ENCODE measurements at places on chromosomes 5 and 9.

GRCh38 chr9:79371301-79371700, 200.5 kb upstream of the TLE4 start:
- DNase-seq, result no peak

DNA sequence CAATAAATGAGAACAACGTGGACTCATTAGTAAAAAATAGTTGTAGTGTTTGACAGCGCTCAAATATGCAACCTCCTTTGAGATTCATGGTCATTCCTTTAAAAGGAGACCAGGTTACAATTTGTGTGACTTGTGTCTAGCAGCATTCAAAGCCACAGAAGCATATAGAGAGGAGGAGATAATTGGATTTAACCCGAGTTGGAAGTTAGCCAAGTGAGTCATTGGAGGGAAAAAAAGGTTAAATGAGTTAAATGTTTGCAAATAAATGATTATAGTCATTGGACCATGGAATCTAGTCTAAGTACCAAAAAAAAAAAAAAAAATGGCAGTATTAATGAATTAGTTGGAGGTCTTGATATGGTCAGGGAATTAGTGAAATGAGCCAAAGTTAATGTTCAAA, 90.9 kb downstream of the ITGA1 start:
- peak; percentile 53 for DNase-seq

- DNase-seq, result no peak
Measured at GRCh38 chr9:17052626-17053025, 82.2 kb upstream of the CNTLN start.

DNA sequence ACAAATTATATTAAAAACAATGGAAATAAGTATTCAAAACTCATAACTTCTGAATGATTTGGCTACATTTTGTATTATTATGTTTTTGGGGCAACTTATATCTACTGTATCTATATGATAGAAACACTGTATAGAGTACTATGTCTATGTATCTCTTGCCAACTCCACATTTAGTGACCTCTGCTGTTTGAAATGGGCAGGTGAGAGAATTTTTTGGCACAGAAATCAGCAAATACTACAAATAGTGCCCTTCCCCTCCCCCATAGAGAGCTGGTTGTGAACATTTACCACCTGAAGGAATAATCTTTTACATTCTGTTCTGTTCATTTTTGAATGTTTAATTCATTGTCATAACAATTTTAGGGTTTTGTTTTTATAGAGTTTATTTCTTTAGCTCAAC, 545.3 kb downstream of the PDE4D start:
- no peak for DNase-seq

DNA sequence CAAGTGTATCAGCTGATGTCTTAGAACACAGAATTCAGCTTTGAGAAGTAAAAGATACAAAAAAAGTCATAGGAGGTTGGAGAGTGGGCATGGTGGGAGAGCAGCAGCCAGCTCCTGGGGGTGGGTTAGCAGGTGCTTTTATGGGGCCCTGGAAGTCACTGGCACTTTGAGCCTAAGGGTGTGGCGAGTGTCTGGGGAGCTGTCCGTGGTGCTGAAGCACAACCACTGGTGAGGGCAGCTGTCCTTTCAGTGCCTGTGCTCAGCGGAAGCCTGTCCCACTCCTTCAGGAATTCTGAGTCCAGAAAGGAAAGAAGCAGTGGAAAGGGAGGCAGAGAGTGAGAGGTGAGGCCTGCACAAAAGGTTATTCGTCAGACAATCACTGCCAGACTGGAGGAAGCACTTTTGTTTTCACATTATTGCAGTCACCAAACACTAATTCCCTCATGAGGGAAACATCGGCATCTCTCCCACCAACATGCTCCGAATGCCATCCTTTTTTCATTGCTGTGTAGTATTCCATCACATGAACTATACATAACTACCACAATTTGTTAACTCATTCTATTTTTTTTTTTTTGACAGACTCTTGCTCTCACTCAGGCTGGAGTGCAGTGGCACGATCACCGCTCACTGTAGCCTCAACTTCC, 59.4 kb upstream of the RAPGEF1 start:
- DNase-seq, result peak; percentile 54

DNA sequence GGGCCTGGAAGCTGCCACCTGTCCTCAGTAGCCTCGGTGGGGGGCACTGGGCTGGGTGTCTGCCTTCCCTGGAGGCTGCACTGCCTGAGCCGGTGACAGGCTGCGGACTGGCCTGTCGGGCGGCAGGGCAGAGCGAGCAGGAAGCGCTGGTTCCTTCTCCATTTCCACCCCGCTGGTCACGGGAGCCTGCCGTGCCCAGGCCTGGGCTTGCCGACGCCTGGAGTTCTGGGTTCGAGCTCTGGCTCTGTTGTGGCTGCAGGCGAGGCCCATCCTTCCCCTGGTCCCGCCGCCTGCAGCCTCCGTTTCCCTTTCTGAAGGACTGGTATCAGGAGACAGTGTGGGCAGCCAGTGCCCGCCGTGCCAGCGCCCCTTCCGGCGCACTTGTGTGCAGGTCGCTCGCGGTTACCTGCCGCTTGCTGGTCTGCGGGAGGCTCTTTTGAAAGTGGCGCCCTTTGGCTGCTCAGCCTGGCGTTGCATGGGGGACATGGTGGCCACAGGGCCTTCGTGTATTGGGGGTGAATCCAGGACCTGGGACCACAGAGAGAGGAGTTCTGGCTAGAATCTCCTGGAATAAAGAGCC, 34.0 kb downstream of the RXRA start:
- no peak for DNase-seq

GRCh38 chr5:40844565-40844964, 3.4 kb downstream of the CARD6 start:
- no peak for DNase-seq

DNA sequence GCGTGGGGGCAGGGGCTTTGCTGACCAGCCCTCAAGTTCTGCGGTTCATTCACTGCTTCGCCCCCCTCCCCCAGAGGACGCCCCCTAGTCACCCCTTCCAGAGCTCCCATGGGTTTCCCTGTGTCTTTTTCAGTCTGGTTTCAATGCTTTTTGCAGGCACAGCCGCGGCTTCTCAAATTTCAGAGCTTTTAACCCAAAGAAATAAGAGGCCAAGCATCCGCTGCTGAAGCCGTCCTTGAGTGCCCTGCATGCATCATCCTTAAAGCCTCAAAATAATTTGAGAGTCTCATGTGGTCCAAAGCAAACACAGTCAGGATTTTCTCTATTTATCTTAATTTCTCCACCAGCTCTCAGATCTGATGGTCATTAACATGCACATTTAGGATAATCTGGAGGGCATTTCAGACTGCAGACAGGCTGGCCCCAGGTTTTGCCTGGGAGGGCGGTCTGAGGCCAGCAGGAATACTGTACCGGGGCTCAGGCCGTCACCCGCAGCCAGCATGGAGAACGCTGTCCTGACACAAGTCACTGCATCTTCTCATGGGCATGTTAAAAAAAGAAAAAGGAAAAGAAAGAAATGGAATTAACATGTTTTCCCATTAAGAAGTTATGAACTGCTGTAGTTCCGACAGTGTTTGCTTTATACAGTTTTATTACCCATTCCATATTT, 420.8 kb upstream of the IRX4 start:
- no peak for DNase-seq

DNA sequence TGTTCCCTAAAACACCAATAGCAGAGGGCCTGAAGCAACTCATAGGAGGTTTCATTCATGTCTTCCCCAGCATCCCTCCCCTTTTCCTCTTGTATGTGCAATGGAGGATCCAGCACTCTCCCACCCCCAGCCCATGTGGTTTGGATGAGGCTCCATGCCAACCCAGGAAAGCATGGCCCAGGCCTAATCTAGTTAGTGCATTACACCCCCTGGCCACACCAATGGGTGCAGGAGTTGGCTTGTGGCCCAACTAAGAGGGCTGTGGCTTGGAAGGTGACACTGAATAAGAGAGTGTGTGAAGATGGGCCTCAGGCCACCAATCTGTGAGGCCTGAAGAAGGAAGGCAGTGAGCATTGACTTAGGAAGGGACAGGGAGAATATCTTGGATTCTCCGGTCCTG, 70.8 kb upstream of the SMIM23 start:
- no peak for DNase-seq

- DNase-seq, result no peak
Measured at GRCh38 chr9:4979239-4979638, 5.8 kb upstream of the JAK2 start.

GRCh38 chr5:177605667-177606066, 5.7 kb downstream of the B4GALT7 start:
- no peak for DNase-seq

GRCh38 chr5:135645336-135646180, 66.8 kb upstream of the CXCL14 start:
- DNase-seq, result no peak

DNA sequence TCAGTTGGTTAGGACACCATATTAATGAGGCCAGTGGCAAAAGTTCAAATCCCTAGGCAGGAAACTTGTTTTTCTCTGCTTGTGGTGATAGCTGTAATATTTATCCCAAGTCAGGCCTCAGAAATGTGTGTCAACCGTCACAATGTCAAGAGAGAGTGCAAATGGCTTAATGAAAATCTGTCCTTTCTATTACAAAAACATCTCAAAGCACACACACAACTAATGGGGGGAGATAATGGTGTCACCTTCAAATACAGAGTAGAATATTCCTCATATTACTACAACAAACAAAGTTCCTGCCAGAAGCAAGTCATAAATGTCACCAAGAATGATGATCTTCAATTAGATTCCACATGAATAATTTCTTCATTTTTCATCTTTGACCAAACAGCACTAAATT, 127.2 kb upstream of the MARCHF11 start:
- no peak for DNase-seq

- no peak for DNase-seq
Measured at GRCh38 chr9:35675732-35676392, 2.1 kb downstream of the CA9 start.

- DNase-seq, result no peak
Measured at GRCh38 chr9:38371495-38371894, 21.0 kb upstream of the ALDH1B1 start.

- DNase-seq, result peak; percentile 83
Measured at GRCh38 chr5:144151026-144151425, 19.4 kb downstream of the YIPF5 start.

GRCh38 chr5:125883223-125883622, 540.0 kb upstream of the GRAMD2B start:
- no peak for DNase-seq

DNA sequence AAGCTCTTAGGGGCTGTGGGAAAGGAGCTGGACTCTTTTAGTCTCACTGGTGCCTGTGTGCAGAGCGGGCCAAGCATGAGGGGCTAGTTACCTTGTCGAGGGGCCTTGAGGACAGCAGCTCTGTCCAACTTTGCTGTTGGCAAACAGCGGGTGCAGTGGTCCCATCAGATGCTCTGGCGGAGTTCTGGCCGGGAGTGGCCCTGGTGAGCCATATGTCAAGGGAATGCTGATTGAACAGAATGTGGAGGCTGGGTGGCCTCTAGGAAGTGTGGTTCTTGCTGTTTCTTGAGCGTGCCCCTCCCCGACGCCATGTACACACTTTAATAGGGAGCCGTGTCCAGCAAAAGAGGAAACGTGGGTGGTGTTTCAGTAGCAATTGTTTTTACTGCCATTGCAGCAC, 3.6 kb upstream of the ADAMTS2 start:
- DNase-seq, result no peak

DNA sequence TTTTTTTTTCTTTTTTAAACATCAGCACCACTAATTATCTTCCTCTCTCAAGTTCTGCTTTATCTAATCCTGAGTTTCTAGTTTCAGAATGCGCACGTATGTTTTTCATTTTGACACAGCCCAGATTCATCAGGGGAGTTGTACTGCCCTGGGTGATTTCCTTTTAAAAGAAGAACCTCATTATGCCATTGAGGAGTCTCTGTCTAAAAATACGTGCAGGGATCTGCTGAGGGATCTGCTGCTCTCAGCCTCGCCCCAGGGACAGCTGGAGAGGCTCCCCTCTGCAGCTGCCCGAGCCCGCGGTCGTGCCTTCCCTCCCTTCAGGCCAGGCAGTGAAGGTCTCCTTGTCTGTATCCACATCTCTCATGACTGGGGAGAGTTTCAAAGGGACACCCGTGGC, 273.1 kb downstream of the ARHGEF28 start:
- DNase-seq, result no peak

GRCh38 chr5:73592551-73592950, 27.0 kb downstream of the UTP15 start:
- DNase-seq, result peak; percentile 78

GRCh38 chr9:37036776-37037502, 2.9 kb upstream of the PAX5 start:
- peak; percentile 20 for DNase-seq
